ENCODE measurements at places on chromosomes 16 and 17. TPM values are rescaled to one million over a fixed set of nuclear protein-coding genes. Genes with fewer than 3 reads are reported as not detected.

Gene SLC35G3
- polyA plus RNA-seq = not detected

Gene CA5A
- not detected for polyA plus RNA-seq

Gene CXCL16
- polyA plus RNA-seq = 29.0 TPM

Gene PGAP6
- 70.3 TPM for polyA plus RNA-seq

Gene CCR7
- 73.5 TPM for polyA plus RNA-seq

Gene SERPINF2
- 1.2 TPM for polyA plus RNA-seq

Gene CEP131
- polyA plus RNA-seq = 10.5 TPM

Gene CEMP1
- 0.90 TPM for polyA plus RNA-seq

Gene GNG13
- polyA plus RNA-seq = 1.2 TPM

GRCh38 chr16:27198451-27199234, 4.7 kb upstream of the KDM8 start:
- peaks cover 5% of the 10 kb centered on the region for H3K4me1 ChIP-seq
- H3K27me3 ChIP-seq = no peaks in the 10 kb centered on the region
- H3K36me3 ChIP-seq = no peaks in the 10 kb centered on the region
- no peak overlapping the region for H3K27ac ChIP-seq

DNA sequence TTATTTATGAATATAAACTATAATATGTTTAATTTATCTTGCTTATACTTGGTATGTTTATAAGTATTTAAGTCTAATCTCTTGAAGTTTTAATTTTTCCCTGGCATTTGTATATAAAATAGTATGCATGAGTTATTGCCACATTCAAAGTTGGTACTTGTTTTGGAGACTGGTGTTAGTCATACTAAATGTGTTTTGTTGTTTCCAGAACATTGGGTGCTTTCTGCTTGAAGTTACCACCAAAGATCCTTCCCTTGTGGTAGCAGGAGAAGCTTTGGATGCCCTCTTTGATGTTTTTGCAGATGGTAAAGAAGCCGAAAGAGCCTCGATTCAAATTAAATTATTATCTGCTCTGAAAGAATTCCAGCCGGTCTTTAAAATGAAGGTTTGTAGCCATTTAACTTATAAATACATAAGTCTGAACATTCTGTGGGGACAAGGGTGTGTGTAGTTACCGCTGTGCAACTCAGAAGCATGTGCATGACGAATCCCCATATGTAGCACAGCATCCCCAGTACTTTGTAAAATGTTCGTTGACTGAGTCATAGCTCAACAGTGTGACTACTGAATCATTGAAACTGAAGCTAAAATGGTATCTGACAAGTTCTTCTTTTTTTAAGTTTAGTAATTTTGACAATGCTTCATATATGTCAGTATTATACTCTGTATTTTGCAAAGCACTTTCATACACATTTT, 36.4 kb downstream of the HEATR3 start:
- H3K4me3 ChIP-seq = no peak overlapping the region
- H3K4me1 ChIP-seq = no peaks in the 10 kb centered on the region
- no peak for DNase-seq
- H3K27ac ChIP-seq = no peak overlapping the region
- no peaks in the 10 kb centered on the region for H3K36me3 ChIP-seq

DNA sequence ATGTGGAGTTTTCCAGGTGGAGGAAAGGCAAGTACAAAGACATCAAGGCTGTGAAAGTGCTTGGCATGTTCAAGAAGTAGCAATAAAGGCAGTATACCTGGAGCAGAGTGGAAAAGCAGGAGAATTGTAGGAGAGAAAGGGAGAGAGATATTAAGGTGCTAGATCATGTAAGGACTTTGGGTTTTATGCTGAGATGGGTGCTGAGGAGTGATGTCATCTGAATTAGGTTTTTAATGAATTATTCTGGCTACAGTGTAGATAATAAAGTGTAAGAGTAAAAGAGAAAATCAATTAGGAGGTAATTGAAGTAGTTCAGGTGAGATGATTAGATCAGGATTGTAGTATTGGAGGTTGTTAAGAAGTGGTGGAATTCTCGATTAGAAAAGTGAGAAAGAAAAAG, 34.0 kb downstream of the NFAT5 start:
- H3K27ac ChIP-seq = no peak overlapping the region
- H3K4me1 ChIP-seq = no peaks in the 10 kb centered on the region
- H3K36me3 ChIP-seq = no peaks in the 10 kb centered on the region
- no peaks in the 10 kb centered on the region for H3K27me3 ChIP-seq

DNA sequence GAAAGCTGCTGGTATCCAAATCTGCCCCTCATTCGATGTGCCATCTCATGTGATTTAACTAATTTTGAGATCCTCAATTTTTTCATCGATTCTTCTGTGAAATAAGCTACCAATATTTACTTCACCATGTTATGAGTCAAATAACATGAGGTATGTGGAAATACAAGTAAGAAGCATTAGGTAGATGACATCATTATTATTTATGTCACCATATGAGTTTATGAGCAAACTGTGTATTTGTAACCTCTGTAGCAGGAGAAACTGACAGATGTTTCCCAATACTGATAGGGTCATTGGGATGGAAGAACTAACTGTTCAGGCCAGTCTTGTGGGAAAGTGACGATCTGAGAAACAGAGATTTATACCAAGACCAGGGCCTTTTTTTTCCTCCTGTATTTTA, 229.4 kb upstream of the GOT2 start:
- H3K27me3 ChIP-seq = no peaks in the 10 kb centered on the region
- no peaks in the 10 kb centered on the region for H3K36me3 ChIP-seq
- no peak for DNase-seq
- no peak overlapping the region for H3K4me3 ChIP-seq
- no peaks in the 10 kb centered on the region for H3K4me1 ChIP-seq

DNA sequence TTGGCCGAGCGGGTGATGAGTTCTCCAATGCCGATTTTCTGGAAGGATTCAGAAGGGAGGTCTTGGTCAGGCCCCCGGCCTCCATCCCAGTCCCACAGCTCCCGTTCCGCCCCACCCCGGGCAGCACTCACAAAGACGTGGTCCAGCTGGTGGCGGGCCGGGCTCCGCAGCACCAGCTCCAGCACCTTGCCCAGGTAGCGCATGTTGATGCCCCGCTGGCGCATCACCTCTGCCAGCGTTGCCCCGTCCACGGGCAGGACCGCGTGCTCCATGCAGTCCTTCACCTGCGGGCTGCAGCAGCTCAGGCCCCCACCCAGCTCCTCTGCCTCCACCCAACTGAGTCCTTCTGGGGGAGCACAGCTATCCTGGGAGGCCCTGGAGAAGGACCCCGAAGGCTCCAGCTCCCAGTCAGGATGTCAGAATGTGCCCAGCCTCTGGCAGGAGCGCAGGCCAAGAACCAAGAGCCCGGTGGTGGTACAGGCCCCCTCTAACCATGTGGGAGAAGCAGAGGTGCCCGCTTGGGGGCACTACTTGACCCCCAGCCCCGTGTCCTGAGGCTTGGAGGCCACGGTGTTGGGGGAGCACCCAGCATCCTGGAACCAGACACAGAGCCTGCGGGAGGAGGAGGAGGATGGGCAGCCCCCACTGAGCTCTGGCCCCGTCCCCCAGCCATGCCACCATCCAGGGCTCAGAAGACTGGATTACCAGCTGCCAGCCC, 16.2 kb downstream of the CLUH start:
- H3K36me3 ChIP-seq = peaks cover 100% of the 10 kb centered on the region
- H3K4me3 ChIP-seq = no peak overlapping the region
- no peaks in the 10 kb centered on the region for H3K27me3 ChIP-seq
- peak; percentile 48 for DNase-seq

DNA sequence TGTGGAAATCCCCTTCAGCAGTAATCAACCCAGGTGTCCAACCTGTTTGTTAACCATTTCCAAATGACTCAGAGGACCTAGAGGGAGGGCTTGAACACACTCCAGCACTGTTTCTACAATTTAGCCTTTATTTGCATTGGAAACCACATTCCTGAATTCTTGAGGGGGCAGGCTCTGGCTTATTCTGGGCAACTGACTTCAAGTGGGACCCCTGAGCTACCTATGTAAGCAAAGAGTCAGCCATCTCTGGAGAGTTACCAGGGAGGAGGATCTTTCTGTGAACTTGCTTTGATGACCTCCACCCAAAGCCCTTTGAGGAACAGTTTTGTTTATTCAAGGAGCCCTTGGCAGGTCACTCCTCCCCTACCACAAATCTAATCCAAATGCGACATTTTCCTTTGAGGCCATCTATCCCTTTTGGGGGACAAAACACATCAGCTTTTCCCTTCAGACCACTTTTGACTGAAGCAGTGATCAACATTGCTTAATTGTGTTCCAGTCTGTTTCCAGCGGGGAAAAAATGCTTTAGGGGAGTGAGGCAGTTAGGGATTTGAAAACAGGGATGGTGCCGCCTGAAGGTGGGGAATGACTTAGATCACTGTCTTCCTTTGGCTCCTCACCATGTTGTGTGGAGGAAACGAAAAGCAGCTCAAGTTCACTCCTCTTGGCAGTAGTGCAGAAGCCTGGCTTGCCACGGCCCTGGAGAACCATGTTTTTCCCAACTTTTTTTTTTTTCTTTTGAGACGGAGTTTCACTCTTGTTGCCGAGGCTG, 46.2 kb downstream of the TUBD1 start:
- H3K27me3 ChIP-seq = no peaks in the 10 kb centered on the region
- DNase-seq = peak; percentile 95
- H3K4me3 ChIP-seq = peak overlapping the region; percentile 1
- peaks cover 64% of the 10 kb centered on the region for H3K4me1 ChIP-seq

DNA sequence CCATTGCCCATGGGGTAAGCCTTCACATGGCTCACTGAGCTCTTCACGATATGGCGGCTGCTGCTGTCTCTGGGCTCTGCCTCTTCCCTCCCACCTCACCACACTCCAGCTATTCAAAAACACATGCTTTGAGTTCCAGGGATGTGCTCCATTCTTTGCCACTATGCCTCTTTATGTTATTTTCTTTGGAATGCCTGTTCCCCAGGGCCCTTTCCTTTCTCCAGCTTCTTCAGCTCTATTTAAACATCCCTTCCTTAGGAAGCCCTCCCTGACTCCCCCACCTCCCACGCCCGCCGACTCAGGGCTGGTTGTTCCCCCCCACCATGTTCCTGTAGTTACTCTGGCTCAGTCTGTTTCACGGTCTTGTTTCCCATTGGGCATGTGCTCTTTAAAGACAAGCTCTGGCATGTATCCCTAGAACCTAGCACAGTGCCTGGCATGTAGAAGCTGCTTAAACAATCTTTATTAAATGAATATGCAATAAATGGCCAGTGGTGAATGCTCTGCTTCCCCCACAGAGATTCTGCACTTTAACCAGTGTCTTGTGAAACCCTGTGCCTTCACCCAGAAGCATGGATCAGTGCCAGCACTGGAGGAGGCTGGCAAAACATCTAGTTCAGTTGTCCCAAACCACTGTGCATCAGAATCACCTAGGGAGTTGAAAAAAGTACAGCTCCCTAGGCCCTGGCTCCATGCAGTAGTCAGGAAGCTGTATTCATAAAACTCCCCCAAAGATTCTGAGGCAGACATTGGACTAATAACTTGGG, 6.9 kb downstream of the MYCBPAP start:
- H3K4me1 ChIP-seq = no peaks in the 10 kb centered on the region
- no peaks in the 10 kb centered on the region for H3K36me3 ChIP-seq

GRCh38 chr16:24993722-24994686, 21.2 kb downstream of the ARHGAP17 start:
- H3K27me3 ChIP-seq = no peaks in the 10 kb centered on the region
- no peaks in the 10 kb centered on the region for H3K36me3 ChIP-seq
- no peaks in the 10 kb centered on the region for H3K4me1 ChIP-seq
- H3K4me3 ChIP-seq = no peak overlapping the region
- no peak for DNase-seq
- H3K27ac ChIP-seq = peak overlapping the region; percentile 71

- H3K4me1 ChIP-seq = no peaks in the 10 kb centered on the region
- H3K27ac ChIP-seq = no peak overlapping the region
- no peaks in the 10 kb centered on the region for H3K36me3 ChIP-seq
- H3K27me3 ChIP-seq = no peaks in the 10 kb centered on the region
- no peak for DNase-seq
Observed at GRCh38 chr17:51848451-51848850, 310.1 kb downstream of the CA10 start.

- peak; percentile 52 for DNase-seq
- H3K4me3 ChIP-seq = no peak overlapping the region
- H3K4me1 ChIP-seq = no peaks in the 10 kb centered on the region
Observed at GRCh38 chr16:84462296-84463210, 41.9 kb downstream of the MEAK7 start.

- DNase-seq = no peak
- H3K36me3 ChIP-seq = no peaks in the 10 kb centered on the region
- H3K4me1 ChIP-seq = peaks cover 19% of the 10 kb centered on the region
- no peak overlapping the region for H3K27ac ChIP-seq
- H3K4me3 ChIP-seq = no peak overlapping the region
- H3K27me3 ChIP-seq = no peaks in the 10 kb centered on the region
Observed at GRCh38 chr16:67114793-67115192, 5.1 kb downstream of the PHAF1 start.

DNA sequence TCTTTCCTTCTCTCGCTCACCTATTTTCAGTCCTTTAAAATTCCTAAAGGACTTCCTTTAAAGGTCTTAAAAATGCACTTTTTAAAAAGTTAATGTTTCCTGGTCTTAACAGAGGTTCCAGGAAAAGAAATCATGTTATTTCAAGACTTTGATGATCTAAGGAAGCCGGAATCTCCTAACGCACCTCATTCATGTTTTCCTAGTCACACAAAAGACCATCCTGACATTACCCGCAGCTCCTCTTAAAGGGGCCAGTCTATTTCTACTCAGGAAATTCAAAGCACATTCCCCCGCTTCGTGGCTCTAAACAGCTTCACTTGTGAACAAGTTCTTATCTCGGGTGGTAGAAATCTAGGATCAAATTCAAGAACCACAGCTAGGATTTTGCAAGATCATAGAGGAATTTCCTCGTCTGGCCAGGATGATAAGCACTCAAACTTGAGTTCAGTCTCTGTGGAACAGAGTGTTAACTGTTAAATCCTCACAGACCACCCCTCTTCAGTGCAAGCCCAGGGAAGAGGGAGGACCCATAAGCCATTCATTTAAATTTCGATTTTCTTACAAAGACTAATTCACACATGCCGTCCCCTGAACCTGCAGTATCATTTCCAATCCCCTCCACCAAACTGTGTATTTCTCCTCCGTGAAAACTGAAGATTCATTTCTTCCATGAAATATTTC, 137.1 kb upstream of the AXIN2 start:
- H3K4me3 ChIP-seq = no peak overlapping the region
- H3K36me3 ChIP-seq = no peaks in the 10 kb centered on the region
- no peak for DNase-seq

- H3K27ac ChIP-seq = peak overlapping the region; percentile 98
- no peak overlapping the region for H3K4me3 ChIP-seq
- no peaks in the 10 kb centered on the region for H3K27me3 ChIP-seq
- H3K36me3 ChIP-seq = peaks cover 8% of the 10 kb centered on the region
- H3K4me1 ChIP-seq = peaks cover 91% of the 10 kb centered on the region
Observed at GRCh38 chr17:45310380-45311324, 6.2 kb downstream of the MAP3K14 start.
